Pericardium fibroblast (primary cell): ENCODE measurements at places on chromosomes 2 and 18. TPM values are rescaled to one million over a fixed set of nuclear protein-coding genes. Genes with fewer than 3 reads are reported as not detected.

KYNU gene
- total RNA-seq = not detected in 2 replicates

RTN4 gene
- total RNA-seq = 295 and 356 TPM in 2 replicates

EXOC6B gene
- total RNA-seq = 12.2 and 15.4 TPM in 2 replicates

RPS27A gene
- total RNA-seq = 2,712 and 3,488 TPM in 2 replicates

PRSS56 gene
- not detected in 2 replicates for total RNA-seq

RBM43 gene
- 4.1 and 8.3 TPM in 2 replicates for total RNA-seq

CCDC74B gene
- 2.0 and 28.4 TPM in 2 replicates for total RNA-seq

PROM2 gene
- total RNA-seq = 0.09 and 0.12 TPM in 2 replicates

CEP192 gene
- total RNA-seq = 8.7 and 11.1 TPM in 2 replicates

PROKR1 gene
- total RNA-seq = not detected in 2 replicates

ICA1L gene
- total RNA-seq = 1.3 and 6.7 TPM in 2 replicates

VIT gene
- total RNA-seq = 1.2 and 3.4 TPM in 2 replicates

SP100 gene
- total RNA-seq = 54.6 and 66.1 TPM in 2 replicates

CAPN14 gene
- total RNA-seq = 0.09 TPM in 1 of 2 replicates, not detected in the other

ZNF396 gene
- 1.0 and 1.4 TPM in 2 replicates for total RNA-seq

COL6A3 gene
- total RNA-seq = 649 and 1,527 TPM in 2 replicates

CCDC195 gene
- total RNA-seq = not detected in 2 replicates

ERICH2 gene
- total RNA-seq = 0.34 TPM in 1 of 2 replicates, not detected in the other

CD207 gene
- total RNA-seq = not detected in 2 replicates

EN1 gene
- 3.6 and 5.7 TPM in 2 replicates for total RNA-seq

COQ10B gene
- total RNA-seq = 23.8 and 28.1 TPM in 2 replicates

VSNL1 gene
- 0.09 TPM in 1 of 2 replicates, not detected in the other for total RNA-seq

SPATA3 gene
- not detected in 2 replicates for total RNA-seq

AGBL5 gene
- total RNA-seq = 11.9 and 16.3 TPM in 2 replicates

ANKRD62 gene
- not detected in 2 replicates for total RNA-seq

CIDEA gene
- not detected in 2 replicates for total RNA-seq

EHD3 gene
- 12.0 and 14.5 TPM in 2 replicates for total RNA-seq

ARHGAP25 gene
- 1.8 and 6.4 TPM in 2 replicates for total RNA-seq

UNC50 gene
- total RNA-seq = 42.7 and 50.7 TPM in 2 replicates

ABCG8 gene
- total RNA-seq = not detected in 2 replicates

PELI1 gene
- 3.3 and 9.6 TPM in 2 replicates for total RNA-seq

POTEF gene
- not detected in 2 replicates for total RNA-seq

OSR1 gene
- total RNA-seq = 121 and 179 TPM in 2 replicates
